Pancreas (tissue), 10 donors: ENCODE measurements at places on chromosomes 1 and 21.

DNA sequence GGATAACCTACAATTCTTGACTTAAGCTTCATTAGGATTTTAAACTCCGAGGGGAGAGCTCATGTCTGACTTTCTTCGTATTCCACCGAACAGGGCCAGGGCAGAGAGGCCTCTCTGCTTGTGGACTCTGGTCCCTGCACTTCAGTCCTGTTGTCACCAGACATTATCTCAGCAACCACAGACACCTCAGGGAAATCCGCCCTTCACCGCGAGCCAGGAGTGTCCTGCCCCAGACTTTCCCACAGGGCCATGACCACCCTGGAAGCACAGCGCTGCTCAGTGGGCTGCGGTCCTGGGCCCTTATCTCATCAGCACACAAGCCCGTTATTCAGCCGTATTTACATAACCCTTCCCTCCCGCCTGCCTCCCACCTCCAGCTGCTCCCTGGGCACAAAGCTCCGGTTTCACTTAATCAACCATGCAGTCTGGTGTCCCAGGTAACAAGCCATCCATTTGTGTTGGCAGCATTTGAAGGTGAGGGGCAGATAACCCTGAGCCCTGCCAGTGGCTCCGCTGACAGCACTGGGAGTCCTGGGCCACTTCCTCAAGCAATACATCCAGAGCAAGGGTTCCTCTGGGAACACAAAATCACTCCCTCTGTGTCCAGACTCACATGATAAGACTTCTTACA lies 122.8 kb upstream of the RAB4A start:
- DNase-seq, result peak; percentile 67

- no peak for DNase-seq
These were observed 90.2 kb upstream of the PPM1J start for GRCh38 chr1:112805155-112805853.

DNA sequence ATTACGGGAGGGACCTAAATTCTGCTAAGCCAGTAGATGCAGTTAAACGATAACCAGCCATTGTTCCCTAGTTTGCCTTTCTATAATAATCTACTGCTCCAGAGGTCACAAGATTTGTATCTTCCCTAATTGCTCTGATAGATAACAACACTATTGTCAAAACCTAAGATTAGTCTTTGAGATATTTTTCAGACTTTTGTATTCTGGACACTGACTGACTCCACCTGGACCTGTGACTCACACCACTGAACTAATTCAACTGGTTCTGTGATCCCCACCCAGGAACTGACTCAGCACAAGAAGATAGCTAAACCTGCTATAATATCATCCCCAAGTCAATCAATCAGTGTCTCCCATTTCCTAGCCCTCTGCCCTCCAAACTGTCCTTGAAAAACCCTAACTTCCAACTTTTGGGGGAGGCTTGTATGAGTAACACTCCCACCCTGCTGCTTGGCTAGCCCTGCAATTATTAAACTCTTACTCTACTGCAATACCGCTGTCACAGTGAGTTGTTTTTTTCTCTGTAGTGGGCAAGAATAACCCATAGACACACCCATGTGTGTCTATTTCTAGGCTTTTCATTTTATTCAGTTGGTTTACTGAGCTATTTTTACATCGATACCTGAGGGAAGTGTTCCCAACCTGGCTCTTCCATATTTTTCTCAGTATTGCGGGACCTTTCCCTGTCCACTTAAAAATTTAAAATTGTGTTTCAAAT lies 11.2 kb downstream of the KIFAP3 start:
- no peak for DNase-seq

DNA sequence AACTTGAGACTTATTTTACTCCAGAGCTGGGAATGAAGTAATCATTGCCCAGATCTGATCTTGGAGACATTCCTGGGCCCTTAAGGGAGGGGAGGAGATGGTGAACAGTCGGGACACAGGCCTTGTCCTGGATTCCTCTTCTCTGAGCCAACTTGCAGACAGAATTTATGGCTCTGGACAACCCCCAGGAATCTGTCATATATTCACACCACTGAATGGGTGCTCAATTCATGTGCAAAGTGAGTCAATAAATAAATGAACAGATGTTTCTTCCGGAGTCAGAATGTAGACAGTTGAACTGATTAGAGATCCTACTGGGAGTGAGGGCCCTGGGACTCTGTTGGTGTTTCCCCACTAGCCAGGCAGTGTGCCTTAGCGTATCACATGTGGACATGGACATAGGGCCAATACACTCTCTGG lies 2.6 kb downstream of the TUFT1 start:
- DNase-seq, result no peak

DNA sequence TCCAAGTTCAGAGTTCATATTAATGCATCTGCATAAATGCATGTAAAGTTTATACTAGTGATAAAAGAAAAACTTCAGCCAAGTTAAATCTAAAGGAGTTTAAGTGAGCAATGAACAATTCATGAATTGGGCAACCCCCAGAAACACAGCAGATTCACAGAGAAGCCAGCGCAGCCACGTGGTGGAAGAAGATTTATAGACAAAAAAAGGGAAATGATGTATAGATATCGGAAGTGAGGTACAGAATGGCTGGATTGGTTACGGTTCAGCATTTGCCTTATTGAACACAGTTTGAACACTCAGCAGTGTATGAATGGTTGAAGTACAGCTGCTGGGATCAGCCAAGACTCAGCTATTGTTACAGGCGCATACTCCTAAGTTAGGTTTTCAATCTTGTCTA lies 5.7 kb downstream of the AK5 start:
- no peak for DNase-seq

DNA sequence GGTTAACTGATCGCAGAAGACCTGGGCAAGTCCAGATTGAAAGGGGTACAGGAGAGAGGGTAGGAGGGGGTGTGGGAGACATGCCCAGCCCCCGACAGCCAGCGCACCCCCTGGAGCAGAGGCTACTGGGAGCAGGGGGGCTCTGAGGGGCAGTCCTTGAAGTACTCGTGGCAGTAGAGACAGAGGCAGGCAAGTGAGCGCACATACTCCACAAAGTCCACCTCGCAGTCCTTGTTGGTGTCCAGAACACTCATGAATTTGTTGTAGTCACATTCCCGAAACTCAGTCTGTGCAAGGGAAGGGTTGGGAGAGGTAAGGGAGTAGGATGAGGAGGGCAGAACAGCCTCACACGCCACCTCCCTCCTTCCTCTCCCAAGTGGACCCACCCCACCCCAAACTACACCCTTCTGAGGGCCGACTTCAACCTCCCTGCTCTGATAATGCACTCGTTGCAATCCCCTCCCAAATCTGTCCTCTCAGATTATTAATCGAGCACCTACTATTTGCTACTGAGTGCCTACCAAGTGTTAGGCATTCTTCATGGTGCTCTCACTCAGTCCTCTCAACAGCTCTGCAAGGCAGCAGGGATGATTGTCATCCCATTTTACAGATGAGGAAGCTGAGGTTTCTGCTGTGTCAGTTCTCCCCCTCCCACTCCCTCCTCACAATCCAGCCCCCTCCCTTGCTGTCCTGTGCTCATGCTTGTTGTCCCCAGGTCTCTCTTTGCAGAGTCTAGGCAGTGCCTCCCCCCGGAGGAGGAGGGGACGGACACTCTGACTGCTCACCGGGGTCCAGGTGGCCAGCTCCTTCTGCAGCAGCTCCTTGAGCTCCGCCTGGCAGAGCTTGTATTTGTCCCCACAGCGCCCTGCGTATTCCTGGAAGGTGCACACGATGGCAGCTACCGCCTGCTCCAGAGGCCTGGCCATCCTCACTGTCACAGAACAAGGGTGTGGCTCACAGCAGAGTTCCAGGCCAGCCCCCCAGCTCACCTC lies 1.2 kb downstream of the S100A3 start:
- no peak for DNase-seq

DNA sequence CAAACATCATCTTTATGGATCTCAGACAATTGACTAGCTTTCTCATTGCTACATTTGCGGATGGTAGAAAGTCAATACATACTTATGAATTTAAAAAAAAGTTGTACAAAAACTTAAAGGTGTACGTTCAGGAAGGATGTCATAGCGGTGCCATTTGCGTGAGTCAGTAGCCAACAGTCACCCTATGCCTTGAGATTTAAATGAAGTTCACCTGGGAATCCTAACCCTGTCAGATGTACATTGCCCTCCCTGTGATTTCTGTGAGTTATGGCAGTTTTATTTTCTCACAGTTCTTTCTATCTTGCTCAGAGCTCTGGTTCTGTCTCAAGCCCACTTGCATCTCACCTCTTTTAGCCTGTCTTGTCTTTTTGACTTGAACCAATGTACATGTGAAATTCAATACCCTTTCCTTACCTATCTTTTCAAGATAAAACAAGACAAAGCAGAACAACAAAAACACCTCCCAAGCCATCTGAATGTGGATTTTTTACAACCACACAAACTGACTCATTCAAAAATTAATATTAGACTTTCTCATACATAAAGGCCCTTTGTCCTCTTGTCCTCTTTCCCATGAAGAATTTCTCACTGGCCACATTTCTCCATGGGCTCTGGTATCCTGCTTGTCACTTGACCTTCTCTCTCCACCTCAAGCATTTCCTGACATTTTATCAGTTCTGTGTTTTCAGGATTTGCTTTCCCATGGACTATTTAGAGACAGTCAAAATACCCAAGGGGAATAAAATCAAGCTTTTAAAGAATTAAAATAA lies 25.3 kb upstream of the ZNF697 start:
- DNase-seq, result no peak

DNA sequence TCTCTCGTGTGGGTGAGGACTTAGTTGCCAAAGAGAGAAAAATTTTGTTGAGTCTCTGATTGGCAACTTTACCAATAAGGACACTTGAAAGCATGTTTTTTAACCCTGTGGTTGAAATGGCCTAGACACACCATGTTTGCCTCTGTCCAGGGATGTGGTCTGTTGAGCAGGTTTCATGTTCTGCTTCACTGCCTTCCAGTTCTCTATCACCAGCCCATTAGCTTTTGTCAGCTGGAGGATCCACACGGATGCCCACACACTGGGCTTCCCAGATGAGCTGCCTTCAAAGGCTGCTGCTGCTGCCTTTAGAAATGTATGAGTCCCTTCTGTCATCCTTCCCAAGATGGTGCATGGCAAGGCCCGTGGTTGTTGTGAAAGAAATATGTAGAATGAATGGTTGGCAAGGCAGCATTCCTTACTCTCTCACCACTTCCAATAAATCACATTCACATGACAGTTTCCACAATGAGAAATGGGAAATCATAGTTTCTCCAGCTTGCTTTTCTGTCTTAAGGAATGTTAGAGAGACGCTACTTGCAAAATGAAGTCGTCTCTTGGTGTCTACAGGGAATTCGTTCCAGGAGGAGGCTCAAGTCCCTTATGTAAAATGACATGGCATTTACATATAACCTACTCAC lies 108.2 kb upstream of the SLC35F3 start:
- DNase-seq, result no peak

- peak; percentile 80 for DNase-seq
These were observed 1.6 kb downstream of the SPEN start for GRCh38 chr1:15848929-15849774.

GRCh38 chr1:245516284-245516759 lies 361.5 kb downstream of the KIF26B start:
- no peak for DNase-seq

DNA sequence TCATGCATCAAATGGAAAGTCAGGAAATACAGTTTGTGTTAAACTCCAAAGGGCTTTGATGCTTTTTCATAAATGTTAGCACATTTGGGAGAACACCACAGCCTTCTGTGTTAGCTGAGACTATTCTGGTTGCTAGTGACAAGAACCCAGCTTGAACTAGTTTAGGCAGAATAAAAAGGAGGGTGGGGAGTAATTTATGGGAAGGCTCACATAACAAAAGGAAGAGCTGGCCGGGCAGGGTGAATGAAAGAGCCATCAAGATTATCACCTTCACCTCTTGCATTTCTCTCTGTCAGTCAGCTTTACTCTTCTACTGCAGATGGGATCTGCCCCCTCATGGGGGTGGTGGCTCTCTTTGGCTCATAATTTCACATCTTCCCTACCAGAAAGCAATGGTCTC lies 75.4 kb upstream of the VTCN1 start:
- no peak for DNase-seq

DNA sequence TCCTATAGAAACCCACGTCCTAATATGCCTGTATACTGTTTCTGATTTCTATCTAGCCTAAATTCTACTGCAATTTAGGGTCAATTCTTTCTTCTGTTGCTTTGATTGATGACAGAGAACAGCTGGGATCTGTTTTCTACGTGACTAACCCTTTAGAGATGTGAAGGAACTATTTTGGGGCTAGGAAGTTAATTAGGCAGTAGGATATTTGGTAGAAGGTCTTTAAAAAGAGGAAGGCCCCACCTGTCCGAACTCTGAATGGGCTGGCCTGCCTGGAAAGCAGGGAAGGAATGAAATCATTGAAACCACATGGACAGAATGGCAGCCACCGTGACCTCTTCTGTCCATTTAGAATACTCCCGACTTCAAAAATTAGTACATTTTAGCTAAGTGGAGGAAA lies 21.0 kb downstream of the EIF2D start:
- no peak for DNase-seq

DNA sequence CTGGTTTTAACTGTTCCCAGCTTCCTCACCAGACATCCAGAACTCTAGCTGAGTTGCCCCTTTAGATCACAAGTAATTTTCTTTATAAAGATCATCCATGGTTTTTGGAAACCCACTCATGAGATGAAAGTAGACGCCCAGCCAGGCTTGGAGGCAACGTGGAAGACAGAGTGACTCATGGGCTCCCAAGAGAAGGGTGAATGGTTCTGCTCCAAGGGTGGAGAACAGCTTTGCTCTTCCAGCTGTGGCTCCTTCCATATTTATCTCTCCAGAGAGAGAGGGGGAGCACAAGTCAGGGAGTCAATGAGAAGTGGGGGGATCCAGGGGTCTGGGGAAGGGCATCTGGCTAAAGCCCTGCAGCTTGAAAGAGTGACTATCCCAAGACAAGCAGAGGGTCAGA lies 13.8 kb downstream of the FAM78B start:
- no peak for DNase-seq

- DNase-seq, result no peak
These were observed 2.5 kb downstream of the NBL1 start for GRCh38 chr1:19646377-19647319.

GRCh38 chr1:14648896-14649855 lies 50.7 kb downstream of the KAZN start:
- DNase-seq, result no peak

DNA sequence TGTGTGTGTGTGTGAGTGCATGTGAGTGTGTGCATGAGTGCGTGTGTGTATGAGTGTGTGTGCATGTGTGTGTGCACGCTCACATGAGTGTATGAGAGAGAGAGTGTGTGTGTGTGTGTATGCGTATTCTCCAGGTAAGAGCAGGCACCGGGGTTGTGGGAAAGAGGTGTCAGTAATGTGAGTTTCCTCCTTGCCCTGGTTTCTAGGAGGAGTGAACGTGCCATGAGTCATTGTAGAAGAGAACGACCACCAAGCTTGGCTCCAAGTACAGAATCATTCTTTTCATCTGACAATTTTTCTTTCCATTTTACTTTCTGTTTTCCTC lies 79.1 kb downstream of the POFUT2 start:
- no peak for DNase-seq

GRCh38 chr1:53343831-53344668 lies 16.2 kb upstream of the LRP8 start:
- peak; percentile 41 for DNase-seq

GRCh38 chr21:40186045-40186444 lies 318.8 kb downstream of the PCP4 start:
- no peak for DNase-seq

GRCh38 chr1:95022644-95022926 lies 50.2 kb downstream of the ALG14 start:
- no peak for DNase-seq

- no peak for DNase-seq
These were observed 115.2 kb downstream of the LMX1A start for GRCh38 chr1:165241321-165241720.
